ENCODE measurements at places on chromosomes 7 and 10. TPM values are rescaled to one million over a fixed set of nuclear protein-coding genes. Genes with fewer than 3 reads are reported as not detected.

The CNPY1 gene
- total RNA-seq: 0.40 TPM

The SLC39A12 gene
- not detected for total RNA-seq

The NACAD gene
- 1.5 TPM for total RNA-seq

The UPK3B gene
- total RNA-seq: 3.3 TPM

The SEMA3C gene
- total RNA-seq: 46.0 TPM

The SLC26A5 gene
- 0.54 TPM for total RNA-seq

The PTPRN2 gene
- 21.4 TPM for total RNA-seq

The OR13A1 gene
- not detected for total RNA-seq

The VWDE gene
- 6.0 TPM for total RNA-seq

The PRSS1 gene
- not detected for total RNA-seq

The LLCFC1 gene
- not detected for total RNA-seq

The RARRES2 gene
- total RNA-seq: 21.5 TPM

The CALN1 gene
- not detected for total RNA-seq

The PPP1R9A gene
- total RNA-seq: 11.0 TPM

The ENKUR gene
- not detected for total RNA-seq

The RASA4B gene
- total RNA-seq: 31.3 TPM

The MTPN gene
- total RNA-seq: 71.6 TPM

The PLAC9 gene
- 7.4 TPM for total RNA-seq

The NRCAM gene
- 1.1 TPM for total RNA-seq

The OR2A1 gene
- total RNA-seq: not detected

The CARD11 gene
- 7.5 TPM for total RNA-seq

The NUDT5 gene
- 47.9 TPM for total RNA-seq

The TMEM270 gene
- total RNA-seq: not detected

The ALKBH4 gene
- 10.7 TPM for total RNA-seq

The IGF2BP3 gene
- total RNA-seq: 1.1 TPM

The VSTM4 gene
- 1.7 TPM for total RNA-seq

The SOSTDC1 gene
- 5.8 TPM for total RNA-seq

Data from Peyer's patch (tissue), 4 donors.